ENCODE measurements at places on chromosomes 7 and 10. TPM values are rescaled to one million over a fixed set of nuclear protein-coding genes. Genes with fewer than 3 reads are reported as not detected.

GRCh38 chr10:33154590-33154989 is 179.9 kb downstream of the NRP1 start:
- peaks cover 26% of the 10 kb centered on the region for H3K4me1 ChIP-seq
- no peak overlapping the region for H3K27ac ChIP-seq
- no peak for DNase-seq
- H3K4me3 ChIP-seq: no peak overlapping the region
- no peaks in the 10 kb centered on the region for H3K36me3 ChIP-seq

DNA sequence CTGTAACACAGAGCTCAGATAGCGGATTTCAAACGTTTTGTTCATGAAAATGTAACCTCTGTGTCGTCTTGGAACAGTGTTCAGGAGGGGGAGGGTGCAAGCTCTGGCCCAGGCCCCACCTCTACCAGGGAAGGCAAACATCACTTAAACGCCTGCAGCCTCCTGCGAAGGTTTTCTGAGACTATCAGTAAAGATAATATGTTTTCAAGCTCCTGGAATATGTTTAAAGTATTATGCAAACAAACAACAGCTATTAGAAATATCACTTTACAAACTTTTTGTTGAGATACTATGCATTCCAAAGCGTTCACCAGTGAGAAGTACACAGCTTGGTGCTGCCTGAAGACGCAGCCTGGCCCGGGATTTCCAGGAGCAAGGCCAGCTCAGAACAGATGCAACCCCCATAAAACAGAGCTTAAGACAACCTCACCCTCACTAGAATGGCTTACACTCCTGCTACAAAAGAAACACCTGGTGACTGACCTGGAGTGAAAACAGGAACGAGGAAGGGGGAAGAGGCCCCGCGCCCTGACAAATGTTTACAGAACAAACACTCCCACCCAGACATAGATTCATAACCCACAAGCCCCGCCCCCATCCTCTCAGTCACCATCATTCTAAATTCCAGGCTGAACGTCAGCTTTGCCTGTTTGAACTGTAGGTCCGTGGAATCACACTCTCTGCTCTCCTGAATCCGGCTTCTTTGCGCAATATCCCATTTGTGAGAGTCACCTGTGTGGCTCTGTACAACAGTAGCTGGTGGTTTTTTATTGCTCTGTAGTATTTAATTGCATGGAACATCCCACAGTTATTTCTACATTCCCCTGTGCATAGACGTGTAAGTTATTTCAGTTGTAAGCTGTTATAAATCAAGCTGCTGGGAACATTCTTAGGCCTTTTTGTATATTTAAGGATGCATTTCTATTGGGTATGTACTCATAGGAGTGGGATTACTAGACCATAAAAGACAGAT is 155.0 kb downstream of the PTPRN2 start:
- H3K36me3 ChIP-seq: no peaks in the 10 kb centered on the region
- H3K4me1 ChIP-seq: peaks cover 9% of the 10 kb centered on the region
- no peaks in the 10 kb centered on the region for H3K27me3 ChIP-seq
- peak; percentile 17 for DNase-seq

GRCh38 chr7:100087055-100087750 is 1.6 kb upstream of the COPS6 start:
- H3K4me3 ChIP-seq: no peak overlapping the region
- H3K27ac ChIP-seq: no peak overlapping the region
- H3K27me3 ChIP-seq: no peaks in the 10 kb centered on the region
- peaks cover 5% of the 10 kb centered on the region for H3K36me3 ChIP-seq

The NAT16 gene
- 0.26 TPM for total RNA-seq

GRCh38 chr7:55965805-55966421 is 1.5 kb downstream of the NIPSNAP2 start:
- peaks cover 35% of the 10 kb centered on the region for H3K4me1 ChIP-seq
- H3K4me3 ChIP-seq: no peak overlapping the region
- H3K36me3 ChIP-seq: no peaks in the 10 kb centered on the region
- peak; percentile 37 for DNase-seq
- H3K27ac ChIP-seq: peak overlapping the region; percentile 95
- no peaks in the 10 kb centered on the region for H3K27me3 ChIP-seq

GRCh38 chr7:1024331-1024841 is 20.0 kb upstream of the GPR146 start:
- peaks cover 67% of the 10 kb centered on the region for H3K4me1 ChIP-seq
- peak overlapping the region; percentile 99 for H3K27ac ChIP-seq
- DNase-seq: no peak
- H3K27me3 ChIP-seq: no peaks in the 10 kb centered on the region

DNA sequence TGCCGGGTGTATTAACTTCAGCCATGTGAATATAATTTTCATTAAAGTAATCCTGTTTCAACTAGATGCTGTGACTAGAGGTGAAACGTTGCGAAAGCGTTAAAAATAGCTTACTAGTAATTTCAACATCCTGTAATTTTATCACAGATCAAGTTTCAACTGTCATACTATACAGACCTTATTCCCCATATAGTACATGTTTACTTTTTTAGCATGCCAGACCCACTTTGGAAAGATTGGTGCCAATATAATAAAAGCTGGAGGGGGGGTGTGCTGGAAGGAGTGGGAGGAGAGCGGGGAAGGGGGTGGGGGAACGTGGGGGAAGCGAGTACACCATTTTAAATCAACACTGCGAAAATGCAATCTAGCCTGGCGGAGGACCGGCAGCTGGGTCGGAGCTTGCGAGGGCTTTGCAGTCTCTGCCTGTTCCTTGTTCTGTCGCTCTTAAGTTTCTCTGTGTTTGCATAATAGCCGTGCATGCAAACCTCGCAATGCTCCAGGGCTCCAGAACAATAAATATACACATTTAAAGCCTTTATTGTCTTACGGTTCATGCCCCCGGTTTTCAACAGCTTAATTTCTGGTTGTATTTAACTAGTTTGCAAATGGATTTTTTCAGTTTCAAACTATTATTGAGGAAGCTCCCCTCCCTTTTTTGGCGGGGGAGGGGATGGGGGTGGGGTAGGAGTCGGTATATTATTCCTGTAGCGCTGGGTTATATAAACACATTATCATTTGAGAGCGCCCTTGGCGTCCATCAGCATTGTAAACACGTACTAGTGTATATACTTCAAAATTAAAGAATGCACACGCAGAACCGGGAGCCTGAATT is 1.3 kb upstream of the ARID5B start:
- no peaks in the 10 kb centered on the region for H3K27me3 ChIP-seq
- H3K27ac ChIP-seq: peak overlapping the region; percentile 99
- peaks cover 39% of the 10 kb centered on the region for H3K4me1 ChIP-seq
- H3K4me3 ChIP-seq: peak overlapping the region; percentile 93
- DNase-seq: peak; percentile 61
- H3K36me3 ChIP-seq: no peaks in the 10 kb centered on the region

DNA sequence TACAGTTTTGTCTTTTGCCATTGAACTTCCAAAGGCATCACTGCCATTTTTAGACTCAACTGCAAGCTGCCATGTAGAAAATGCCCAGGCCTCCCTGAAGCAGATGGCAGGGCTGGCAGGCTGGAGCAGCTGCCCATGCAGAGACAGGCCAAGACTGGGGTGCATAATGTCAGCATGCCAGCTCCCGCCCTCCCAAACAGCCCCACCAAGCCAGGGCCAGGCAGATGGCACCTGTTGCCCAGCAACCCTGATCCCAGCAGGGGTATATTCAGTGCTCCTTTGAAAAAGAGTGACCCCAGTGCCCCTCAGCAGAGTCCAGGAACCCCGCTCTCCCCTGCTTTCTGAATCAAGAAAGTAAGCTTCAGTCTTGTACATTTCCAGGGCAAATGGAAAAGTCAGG is 32.6 kb downstream of the VSTM4 start:
- H3K4me3 ChIP-seq: no peak overlapping the region
- no peaks in the 10 kb centered on the region for H3K4me1 ChIP-seq
- no peaks in the 10 kb centered on the region for H3K27me3 ChIP-seq
- no peak overlapping the region for H3K27ac ChIP-seq
- no peaks in the 10 kb centered on the region for H3K36me3 ChIP-seq

The RALA gene
- 10.5 TPM for total RNA-seq

DNA sequence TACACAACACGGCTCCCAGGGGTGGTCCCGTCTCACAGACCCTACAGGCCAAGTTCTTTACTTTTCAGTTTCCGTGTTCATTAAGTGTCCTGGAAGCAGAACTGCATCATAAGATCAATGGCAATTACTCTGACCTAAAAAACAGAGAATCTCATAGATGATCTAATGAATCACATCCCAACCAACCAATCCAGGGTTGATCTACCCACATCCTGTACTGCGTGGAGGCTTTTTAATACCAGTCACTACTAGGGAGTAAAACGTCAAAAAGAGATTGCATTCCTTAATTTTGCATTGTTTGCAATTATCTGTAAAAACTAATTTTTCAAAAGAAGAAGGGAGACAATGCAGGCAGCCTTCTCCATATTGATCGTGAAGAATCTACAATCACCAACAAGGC is 72.6 kb downstream of the PARD3 start:
- H3K36me3 ChIP-seq: no peaks in the 10 kb centered on the region
- no peak overlapping the region for H3K27ac ChIP-seq
- H3K4me3 ChIP-seq: no peak overlapping the region
- DNase-seq: no peak

- H3K36me3 ChIP-seq: no peaks in the 10 kb centered on the region
- no peak overlapping the region for H3K27ac ChIP-seq
- no peaks in the 10 kb centered on the region for H3K4me1 ChIP-seq
- peak; percentile 14 for DNase-seq
- H3K27me3 ChIP-seq: no peaks in the 10 kb centered on the region
These were observed 701.4 kb upstream of the COBL start for GRCh38 chr7:52017802-52018679.
